ENCODE measurements at places on chromosomes 4 and X.

GRCh38 chr4:73896416-73896815 is 27.2 kb downstream of the CXCL1 start:
- DNase-seq = no peak

GRCh38 chrX:25083661-25084060 is 67.9 kb upstream of the ARX start:
- no peak for DNase-seq

GRCh38 chrX:150429594-150429993 is 66.5 kb downstream of the MAMLD1 start:
- no peak for DNase-seq

- no peak for DNase-seq
Measured at GRCh38 chr4:146442801-146443200, 78.9 kb downstream of the SLC10A7 start.

DNA sequence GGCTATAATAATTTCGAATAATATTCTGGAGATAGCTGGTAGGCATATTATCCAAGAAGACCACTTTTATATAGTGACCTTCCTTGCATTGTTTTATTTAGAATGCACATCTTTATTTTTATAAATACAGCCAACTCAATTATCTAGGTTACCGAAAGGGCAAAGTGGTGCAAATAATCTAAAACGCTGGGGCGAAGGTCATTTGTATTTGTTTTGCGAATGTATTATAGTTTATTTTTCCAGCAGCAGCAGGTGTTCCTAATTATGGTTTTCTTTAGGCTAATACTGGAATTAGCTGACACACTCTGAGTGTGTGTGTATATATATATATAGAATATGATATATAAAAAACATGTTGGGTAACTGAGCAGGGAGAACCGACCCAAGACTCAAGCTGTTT is 48.1 kb upstream of the RAP2C start:
- DNase-seq = no peak

- DNase-seq = no peak
Measured at GRCh38 chrX:129529685-129530281, 6.5 kb upstream of the SMARCA1 start.

GRCh38 chrX:30967516-30967915 is 78.5 kb upstream of the TAB3 start:
- no peak for DNase-seq

DNA sequence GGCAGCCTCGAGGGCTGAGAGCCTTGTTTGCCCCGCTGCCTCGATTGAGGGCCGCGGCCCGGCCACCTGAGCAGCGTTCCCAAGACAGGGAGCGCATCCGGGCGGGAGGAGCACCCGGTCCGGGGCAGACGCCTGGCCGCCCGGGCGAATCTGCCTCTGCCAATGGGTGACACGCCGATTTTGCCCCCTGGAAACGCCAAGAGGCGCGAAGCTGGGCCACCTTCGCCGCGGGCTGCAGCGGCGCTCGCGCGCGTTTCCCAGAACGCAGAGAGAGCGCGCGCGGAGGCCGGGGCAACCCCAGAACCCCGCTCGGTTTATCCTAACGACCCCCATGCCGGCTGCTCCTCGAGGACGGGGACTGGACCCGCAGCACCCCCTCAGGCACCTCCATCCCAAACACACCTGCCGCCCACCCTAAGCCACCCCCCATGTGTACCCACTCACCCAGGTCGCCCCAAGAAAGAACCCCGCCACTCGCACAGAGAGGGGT is 575 bp downstream of the MAP7D2 start:
- DNase-seq = peak; percentile 34

DNA sequence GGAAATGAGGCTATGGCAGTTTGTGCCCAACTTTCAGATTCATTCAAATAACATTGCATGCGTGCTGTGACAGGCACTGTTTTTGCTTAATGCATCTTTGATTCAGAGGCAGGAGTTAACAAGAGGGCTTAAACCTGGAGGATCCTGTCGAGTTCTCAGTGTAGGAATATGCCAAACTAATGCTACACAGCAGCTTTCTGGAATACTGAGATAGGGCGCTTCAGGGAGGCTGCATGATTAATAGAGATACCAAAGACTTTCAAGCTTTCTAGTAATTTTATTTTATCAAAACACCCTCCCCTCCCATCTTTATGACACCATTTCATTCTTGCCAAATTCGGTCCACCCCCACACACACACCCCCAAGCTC is 636 bp upstream of the TIMM8A start:
- DNase-seq = no peak

- no peak for DNase-seq
Measured at GRCh38 chrX:136130931-136131833, 16.2 kb upstream of the FHL1 start.

DNA sequence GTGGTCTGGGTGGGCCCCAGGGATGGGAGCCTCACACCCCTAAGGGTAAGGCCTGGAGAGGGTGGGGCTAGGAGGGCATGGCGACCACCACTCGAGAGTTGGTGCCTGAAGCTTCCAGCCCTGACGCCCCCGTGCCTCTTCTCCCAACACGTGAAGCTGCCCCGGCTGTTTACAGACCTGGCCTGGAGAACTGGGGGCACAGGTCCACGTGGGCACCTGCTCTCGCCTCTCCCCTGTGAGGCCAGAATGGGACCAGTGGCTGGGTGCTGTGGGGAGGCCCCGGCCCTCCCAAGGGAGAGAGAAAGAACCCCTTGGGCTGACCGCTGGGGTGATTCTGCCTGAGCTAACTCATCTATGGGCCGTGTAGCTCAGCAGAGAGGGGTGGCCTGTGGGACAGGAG is 15.5 kb downstream of the NAT8L start:
- DNase-seq = no peak

DNA sequence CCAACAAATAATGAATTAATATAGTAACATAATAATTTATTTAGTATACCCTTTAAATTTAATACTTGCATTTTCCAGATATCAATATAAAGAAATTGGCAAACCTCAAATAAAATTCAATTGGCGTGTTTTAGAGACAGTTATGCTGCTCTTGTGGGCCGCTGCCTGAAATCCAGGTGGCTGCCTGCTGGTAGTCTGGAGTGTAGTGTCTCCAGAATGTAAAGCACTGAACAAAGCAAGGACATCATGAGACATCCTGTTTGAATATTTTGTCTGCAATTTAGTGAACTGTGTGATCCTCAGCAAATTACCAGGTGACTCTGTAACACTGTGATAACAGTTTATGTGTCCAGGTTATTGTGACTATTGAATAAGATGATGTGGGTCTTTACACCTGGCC is 29.9 kb downstream of the ZFP42 start:
- no peak for DNase-seq

- no peak for DNase-seq
Measured at GRCh38 chr4:121073004-121073435, 685 bp upstream of the NDNF start.

DNA sequence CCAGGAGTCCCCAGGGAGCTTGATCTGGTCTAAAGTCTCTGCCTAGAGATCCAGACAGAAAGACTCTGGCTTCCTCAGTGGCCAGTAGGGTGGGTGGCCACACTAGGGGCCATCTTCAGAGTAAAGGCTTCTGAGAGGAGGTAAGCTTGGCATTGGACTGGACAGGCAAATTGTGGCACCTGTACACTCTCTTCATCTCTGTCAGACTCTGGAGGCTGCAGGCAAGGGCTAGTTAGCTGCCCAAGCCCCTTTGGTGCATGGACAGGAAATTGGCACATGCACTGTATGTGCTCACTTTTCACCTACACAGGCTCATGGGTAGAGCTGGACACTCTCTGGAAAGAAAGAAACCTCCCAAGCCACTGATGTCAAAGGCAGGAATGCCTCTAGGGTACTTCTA is 142.8 kb downstream of the PJA1 start:
- DNase-seq = peak; percentile 9

DNA sequence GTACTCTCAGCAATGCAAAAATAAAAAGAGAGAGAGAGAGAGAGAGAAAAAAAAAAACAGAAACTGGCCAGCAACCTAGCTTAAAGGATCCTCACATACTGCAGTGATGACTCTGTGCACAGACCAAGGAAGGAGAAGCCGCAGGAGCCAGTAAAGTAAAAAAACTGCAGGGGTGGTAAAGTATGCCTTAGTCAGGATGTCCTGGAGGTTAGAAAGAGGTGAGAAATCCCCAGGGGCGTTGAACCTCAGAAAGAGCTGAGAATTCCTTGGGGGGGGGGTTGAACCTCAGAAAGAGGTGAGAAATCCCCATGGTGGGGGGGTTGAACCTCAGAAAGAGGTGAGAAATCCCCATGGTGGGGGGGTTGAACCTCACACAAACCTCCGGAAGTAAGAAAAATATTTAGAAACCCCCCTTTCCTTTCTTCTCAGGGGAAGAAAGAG is 48.0 kb downstream of the MAGEA9 start:
- no peak for DNase-seq

DNA sequence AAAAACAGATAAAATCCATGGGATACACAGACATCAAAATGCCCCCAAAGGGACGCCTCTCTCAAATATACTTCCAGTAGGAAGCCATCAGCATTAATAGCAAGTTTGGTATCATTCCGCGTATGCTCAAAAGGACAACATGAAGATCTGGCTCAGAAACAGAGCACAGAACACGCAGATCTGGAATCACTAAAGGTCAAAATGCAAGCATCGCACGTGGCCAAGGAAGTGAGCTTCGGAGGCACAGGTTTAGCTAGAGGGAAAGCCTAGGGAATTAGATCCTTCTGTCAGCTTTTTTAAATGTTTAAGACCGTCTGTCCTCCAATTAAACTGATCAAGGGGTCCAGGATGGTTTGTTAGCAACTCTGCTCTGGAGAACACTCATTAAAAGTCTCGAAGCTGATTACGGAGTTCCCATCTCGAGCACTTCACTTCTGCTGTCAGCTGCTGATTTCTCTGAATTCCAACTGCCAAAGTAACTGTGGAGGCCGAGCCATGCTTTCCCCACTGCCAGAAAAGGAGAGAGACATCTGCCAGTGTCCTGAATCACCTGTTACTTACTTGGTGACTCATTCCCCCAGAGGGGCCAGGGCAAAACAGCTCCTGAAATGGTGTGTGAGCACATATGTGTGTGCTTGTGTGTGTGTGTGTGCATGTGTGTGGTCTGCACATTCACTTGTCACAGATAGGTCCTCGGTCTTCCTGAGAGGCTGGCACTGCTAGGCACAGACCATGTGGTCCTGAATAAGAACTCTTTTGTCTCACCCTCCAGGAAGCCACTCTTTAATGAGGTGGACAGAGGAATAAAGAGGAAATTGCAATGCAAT is 177.7 kb upstream of the PPARGC1A start:
- no peak for DNase-seq

DNA sequence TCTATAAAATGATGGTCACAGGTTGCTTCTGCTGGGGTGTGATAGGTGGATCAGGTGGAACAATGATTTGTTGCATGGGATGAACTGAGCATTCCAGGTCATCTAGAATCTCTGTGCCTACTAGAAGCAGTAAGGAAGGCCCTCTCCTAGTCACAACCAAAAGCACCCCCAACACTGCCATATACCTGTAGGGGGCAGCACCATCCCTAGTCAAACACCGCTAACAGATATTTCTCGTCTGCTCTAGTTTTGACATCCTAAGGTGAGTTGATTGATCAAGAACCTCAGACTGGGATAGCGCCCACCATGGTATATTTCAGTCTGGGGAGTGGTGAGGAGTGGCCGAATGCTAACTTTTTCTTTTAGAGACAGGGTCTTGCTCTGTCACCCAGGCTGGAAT is 160.2 kb downstream of the NHS start:
- peak; percentile 29 for DNase-seq

- DNase-seq = no peak
Measured at GRCh38 chrX:7156879-7157278, 8.9 kb upstream of the PUDP start.

GRCh38 chr4:163161536-163162205 is 5.0 kb downstream of the NAF1 start:
- no peak for DNase-seq

- DNase-seq = no peak
Measured at GRCh38 chr4:185718578-185719499, 93.2 kb downstream of the SORBS2 start.
